Cortex of kidney (tissue), 1 donor: ENCODE measurements at places on chromosomes 13 and 19.

DNA sequence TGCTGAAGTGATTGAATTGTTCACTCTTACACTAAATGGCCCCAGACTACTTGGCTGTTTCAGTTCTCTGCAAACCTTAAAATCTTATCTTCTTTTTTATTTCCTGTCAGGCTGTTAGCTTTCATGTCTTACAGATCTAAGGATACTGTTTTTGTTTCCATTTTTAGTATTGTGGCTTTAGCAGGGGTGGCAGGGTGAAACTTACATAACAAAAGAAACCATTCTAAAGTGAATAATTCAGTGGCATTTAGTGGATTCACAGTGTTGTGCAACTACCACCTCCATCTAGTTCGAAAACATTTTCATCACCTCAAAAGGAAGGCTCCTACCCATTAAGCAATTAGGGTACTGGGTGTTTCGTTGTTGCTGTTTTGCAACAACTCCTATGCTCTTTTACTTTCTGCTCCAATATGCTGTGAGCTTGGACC is 19.8 kb downstream of the TMEM272 start:
- DNase-seq, result no peak

DNA sequence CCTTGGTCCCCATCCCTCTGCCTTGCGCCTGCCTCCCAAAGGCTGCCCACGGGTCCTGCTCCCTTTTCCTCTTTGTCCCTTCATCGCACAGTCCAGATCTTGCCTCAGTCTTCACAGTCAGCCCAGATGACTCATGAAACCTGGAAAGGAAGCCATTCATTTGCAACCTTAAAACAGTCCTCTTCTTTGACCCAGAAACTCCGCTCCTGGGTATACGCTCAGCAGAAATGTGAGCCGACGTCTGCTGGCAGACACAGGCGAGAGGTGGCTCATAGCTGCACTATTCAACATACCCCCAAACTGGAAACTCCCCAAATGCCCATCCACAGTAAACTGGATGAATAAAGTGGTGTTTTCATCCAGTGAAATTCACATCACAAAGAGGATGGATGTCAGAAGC is 13.6 kb upstream of the PEPD start:
- no peak for DNase-seq

- DNase-seq, result no peak
These were observed 532.4 kb downstream of the SLITRK6 start for GRCh38 chr13:85266771-85267170.

GRCh38 chr19:42816894-42817293 is 51.4 kb upstream of the PSG8 start:
- no peak for DNase-seq

GRCh38 chr13:26458196-26458749 is 99.2 kb upstream of the WASF3 start:
- DNase-seq, result no peak

GRCh38 chr13:25469169-25469525 is 97.4 kb downstream of the ATP8A2 start:
- no peak for DNase-seq

- no peak for DNase-seq
These were observed 23.5 kb downstream of the TFDP1 start for GRCh38 chr13:113607889-113608635.

DNA sequence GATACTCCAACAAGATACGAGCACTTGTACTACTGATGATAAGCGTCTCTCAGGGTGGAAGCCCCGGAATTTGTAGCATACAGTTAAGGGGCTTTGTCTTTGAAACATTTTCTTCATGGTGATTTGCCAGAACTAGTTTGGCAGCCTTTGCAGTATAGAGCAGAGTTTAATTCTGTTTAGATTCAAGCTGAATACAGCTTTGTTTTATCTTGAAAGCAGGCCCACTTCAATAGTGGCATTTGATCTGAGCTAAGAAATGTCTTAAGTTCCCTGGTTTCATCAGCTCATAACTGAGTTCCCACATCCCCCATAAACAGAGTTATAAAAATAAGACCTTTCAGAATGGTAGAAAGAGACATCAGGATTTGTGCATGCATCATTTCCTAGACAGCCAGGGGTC is 125.9 kb downstream of the MIPEP start:
- DNase-seq, result no peak

DNA sequence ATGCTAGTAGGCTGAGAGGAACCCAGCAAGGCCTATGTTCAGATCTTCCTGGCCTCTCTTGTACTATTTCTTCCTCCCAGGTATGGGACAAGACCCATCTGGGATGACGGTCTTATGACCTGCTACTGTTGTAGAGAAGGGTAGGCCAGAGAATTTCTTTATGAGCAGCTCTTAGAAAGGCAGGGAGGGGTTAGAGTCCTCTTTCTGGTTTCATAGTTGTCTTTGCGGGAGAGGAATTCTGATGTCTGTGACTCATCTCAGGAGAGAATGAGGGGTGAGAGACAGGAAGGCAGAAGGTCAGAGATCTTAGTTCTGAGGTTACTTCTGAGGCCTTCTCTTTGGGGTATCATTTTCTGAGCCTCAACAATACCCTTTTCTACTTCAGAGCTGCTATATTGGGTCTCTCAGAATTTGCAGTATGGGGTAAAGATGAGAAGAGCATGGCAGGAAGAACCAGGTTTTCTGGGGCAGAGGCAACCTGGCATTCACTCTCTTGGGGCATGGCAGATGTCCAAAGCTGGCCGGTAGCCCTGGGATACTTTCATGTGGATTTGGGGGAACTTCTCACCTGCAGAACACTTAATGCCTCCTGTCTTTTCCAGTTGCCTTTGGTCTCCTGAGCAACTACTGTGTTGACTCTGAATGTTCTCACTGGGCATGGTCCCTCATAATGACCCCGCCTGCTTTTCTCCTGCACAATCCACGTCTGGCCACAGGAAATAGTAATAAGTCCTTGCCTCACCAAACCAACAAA is 154.4 kb downstream of the GGACT start:
- no peak for DNase-seq

- no peak for DNase-seq
These were observed 97.9 kb upstream of the RNF113B start for GRCh38 chr13:98274921-98275487.

DNA sequence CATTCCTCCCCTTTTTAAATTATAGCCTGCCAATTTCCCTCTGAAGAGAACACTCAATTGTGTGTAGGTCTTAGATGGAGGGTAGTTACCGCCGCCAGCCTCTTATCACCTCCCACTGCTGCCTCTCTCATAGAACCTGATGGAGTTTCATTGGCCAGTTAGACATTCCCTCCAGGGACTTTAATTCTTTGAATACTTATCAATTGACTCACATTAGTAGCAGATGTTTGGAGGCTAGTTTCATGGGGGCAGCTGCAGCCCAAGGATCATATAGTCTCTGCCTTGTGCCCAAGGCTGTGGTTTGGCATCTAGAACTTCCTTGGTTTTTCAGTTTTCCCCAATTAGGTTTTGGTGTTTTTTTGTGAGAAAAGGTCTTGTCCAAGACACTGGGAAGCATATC is 318.9 kb upstream of the HTR2A start:
- no peak for DNase-seq
